ENCODE measurements at places on chromosomes 11 and 22.
A peak's percentile ranks its signal among the peaks of the same experiment; 100 is the strongest.

DNA sequence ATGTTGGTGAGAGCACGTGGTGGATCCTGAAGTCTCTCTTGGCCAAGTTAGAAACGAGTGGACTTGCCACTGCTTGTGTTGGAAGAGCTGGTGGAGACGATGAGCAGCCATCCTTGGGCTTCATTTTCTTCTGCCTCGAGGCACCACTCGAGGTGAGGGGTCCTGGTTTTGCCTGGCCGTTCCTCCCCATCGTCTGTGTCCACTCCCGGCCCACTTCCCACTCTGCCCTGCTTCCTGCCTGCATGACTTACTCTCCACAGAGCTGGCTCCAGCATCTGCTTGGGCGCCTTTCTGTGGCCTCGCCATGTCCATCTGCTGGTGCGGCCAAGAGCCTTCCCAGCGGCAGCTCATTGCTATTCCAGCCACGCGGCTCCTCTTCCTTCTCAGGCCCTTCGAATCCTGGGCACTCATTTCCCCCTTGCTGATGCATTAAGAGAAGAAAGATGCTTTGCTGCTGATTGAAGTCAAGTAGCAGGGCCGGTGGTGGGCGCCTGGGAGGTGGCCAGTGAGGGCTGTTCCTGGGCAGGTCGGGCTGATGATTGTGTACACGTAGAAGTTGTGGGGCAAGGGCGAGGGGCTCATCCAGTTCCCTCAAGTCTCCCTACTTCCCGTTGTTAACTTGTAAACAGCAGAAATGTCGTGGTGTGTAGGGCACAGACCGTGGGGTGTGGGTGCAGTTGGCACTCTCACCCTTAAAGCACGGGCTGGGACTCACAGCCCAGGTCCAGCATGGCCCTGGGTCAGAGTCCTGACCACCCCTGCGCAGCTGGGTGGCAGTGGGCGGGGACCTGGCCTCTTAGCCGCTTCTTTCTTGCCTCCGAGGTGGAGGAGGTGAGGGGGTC is 292.0 kb downstream of the TBC1D22A start:
- DNase-seq: no peak

- DNase-seq: no peak
Measured at GRCh38 chr22:37578002-37578401, 1.9 kb downstream of the LGALS2 start.

DNA sequence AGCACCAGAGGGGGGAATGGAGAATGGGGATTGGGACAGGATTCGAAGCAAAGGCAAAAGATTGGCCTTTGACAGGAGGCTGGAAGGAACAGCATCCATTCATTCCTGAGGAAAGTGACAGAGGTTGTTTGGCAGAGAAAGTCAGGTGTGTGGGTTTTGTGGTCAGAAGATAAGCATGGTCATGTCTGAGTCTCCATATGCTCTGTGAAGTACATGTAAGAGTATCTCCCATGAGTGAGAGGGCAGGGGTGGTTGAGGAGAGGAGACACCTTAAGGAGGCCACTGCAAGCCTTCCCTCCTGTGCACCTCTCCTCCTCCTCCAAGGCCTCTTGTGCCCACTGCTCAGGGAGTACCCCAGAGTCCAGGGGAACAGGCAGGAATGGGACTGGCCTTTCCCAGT is 1.9 kb upstream of the NLRP10 start:
- peak; percentile 13 for DNase-seq

DNA sequence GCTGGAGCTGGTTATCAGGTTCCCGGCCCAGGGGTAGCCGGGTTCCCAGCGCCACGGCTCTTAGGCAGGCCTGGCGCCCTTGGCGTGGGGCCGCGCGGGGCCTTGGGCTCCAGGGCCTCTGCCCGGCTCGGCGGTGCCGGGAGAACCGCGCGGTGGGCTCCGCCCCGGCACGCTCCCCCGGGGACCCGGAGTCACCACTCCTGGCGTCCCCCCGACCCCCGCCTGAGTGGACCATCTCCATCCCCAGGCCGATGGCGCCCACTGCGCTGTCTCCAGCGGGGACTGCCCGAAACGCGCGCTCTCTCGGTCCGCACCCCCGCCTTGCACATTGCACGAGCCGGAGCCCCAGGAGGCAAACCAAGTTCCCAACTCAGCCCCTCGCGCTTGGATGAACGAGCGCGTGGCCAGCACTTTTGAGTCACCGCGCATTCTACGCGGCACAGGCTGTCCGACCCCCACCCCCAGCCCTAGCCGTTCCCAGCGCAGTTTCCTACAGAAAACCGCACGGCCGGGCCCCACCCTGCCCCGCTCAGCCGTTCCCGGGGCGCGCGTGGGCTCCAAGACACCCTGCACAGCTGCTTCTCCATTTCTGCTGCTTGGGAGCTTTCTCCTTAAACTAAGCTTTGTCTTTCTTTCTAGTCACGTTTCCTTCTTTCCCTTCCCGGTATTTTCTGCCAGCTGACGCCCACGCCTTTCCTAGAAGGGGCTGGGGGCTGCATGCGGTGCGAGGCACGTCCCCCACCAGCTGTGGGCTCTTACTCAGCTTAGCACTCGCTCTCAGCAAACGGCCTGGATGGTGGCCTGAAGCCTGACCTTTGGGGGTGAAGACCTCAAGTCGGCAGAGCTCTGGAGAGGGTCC is 650 bp upstream of the CHID1 start:
- DNase-seq: peak; percentile 58

All from HT1080 (cell line).